ENCODE measurements at places on chromosomes 7 and 10. TPM values are rescaled to one million over a fixed set of nuclear protein-coding genes. Genes with fewer than 3 reads are reported as not detected.

The TMEM229A gene
- polyA plus RNA-seq: not detected

The DCLRE1A gene
- polyA plus RNA-seq: 2.5 TPM

The SPDYE16 gene
- polyA plus RNA-seq: 0.05 TPM

The PPP1R3C gene
- polyA plus RNA-seq: 50.0 TPM

The MYOF gene
- 30.2 TPM for polyA plus RNA-seq

The CCDC186 gene
- 6.1 TPM for polyA plus RNA-seq

The MAPK8 gene
- polyA plus RNA-seq: 14.5 TPM

The CXCL12 gene
- 4.1 TPM for polyA plus RNA-seq

The FZD1 gene
- polyA plus RNA-seq: 2.7 TPM

The SFMBT2 gene
- polyA plus RNA-seq: 0.55 TPM

The WDR86 gene
- 0.86 TPM for polyA plus RNA-seq

The NUDCD3 gene
- 21.2 TPM for polyA plus RNA-seq

The APBB1IP gene
- 0.98 TPM for polyA plus RNA-seq

The ZNF479 gene
- not detected for polyA plus RNA-seq

The HTRA1 gene
- 19.5 TPM for polyA plus RNA-seq

The FAM13C gene
- polyA plus RNA-seq: 2.7 TPM

The DHTKD1 gene
- polyA plus RNA-seq: 6.3 TPM

The ASB10 gene
- polyA plus RNA-seq: not detected

The MDH2 gene
- polyA plus RNA-seq: 144 TPM

The ZNF425 gene
- polyA plus RNA-seq: 1.9 TPM

The IGF2BP3 gene
- polyA plus RNA-seq: 3.5 TPM

The FXYD4 gene
- polyA plus RNA-seq: not detected

The SPDYE18 gene
- polyA plus RNA-seq: 0.20 TPM

The FRAT2 gene
- 7.2 TPM for polyA plus RNA-seq
